ENCODE measurements at places on chromosomes 3 and 15.

DNA sequence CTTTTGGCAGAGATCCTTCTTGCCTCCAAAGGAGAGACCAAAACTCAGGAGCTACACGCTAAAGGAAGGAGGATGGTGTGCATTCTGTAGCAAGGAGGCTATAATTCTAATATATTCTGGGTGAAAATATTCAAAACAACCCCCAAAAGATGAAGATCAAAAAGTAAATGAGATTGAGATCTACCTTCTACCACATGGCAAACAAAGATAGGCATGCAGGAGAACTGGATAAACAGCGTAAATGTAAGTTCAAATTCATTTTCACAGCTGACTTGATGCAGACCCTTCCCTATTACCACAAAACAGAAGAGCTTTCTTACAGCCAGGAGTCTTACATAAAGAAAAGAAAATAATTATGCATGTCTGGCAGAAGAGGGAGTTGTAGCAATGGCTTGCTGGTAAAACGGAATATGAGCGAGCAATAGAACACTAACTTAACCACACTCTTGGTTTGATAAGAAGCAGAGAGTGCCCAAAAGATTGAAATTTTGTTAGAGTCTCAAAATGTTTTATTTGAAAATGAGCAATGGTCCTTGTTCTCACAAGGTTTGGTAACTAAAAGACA lies 272.7 kb downstream of the MECOM start:
- DNase-seq, result no peak

DNA sequence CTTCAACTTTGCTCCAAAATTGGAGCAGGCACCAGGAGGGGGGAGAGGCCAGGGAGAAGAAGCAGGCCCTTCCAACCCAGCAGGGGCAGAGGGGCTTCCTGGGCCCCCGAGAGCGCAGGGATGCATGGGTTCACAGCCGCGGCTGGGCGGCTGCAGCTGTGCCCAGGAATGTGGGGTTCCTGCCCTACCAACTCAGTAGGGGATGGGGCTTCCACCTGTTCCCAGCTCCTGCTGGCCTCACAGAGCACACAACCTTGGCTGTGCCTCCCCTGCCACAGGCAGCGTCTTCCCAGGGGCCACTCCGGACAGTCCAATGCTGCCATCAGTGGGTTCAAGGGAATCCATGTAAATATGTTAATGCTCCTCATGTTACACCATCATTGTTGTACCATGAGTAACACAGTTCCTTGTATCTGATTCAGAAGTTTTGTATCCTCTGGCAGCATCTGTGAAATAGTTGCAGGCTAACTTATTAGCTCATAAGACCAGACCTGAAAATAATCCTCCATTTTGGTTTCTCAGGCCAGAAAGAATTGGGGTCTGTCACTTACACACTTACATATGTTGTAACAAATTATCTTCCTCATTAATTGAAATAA lies 12.1 kb upstream of the SIAH2 start:
- no peak for DNase-seq

- DNase-seq, result no peak
Observed at GRCh38 chr15:79529157-79529785, 97.1 kb downstream of the MINAR1 start.

DNA sequence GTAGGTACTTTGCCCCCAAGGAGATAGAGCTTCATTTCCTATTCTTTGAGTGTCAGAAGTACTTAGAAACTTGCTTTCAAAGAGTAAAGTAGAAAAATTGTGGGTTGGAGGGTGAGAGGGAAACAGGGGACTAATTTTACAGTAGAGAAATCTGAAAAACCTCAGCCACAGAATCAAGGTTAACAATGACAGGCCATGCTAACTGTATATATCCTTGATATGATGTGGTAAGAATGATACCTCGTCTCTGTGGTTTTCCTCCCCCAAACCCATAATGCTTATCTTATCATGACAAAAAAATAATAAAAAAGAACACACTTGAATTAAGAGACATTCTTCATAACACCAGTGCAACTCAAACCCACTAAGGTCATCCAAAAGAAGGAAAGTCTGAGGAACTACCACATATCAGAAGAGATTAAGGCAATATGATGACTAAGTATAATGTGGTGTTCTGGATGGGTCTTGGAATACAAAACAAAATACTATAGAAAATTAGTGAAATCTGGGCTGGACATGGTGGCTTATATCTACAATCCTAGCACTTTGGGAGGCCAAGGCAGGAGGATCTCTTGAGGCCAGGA lies 360.4 kb downstream of the ULK4 start:
- DNase-seq, result no peak

DNA sequence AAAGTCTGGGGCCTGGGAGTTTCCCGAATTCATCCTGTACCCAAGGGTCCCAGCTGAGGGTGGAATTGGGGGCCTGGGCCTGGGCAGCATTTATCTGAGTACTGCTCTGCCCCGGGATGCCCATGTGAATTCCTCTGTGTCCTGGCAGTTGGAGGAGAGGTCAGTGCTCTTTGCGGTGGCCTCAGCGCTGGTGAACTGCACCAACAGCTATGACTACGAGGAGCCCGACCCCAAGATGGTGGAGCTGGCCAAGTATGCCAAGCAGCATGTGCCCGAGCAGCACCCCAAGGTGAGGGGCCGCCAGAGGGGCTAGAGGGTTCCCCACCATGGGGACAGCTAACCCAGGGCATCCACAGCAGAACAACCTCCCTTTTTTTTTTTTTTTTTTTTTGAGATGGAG lies 6.2 kb upstream of the RCCD1 start:
- no peak for DNase-seq

DNA sequence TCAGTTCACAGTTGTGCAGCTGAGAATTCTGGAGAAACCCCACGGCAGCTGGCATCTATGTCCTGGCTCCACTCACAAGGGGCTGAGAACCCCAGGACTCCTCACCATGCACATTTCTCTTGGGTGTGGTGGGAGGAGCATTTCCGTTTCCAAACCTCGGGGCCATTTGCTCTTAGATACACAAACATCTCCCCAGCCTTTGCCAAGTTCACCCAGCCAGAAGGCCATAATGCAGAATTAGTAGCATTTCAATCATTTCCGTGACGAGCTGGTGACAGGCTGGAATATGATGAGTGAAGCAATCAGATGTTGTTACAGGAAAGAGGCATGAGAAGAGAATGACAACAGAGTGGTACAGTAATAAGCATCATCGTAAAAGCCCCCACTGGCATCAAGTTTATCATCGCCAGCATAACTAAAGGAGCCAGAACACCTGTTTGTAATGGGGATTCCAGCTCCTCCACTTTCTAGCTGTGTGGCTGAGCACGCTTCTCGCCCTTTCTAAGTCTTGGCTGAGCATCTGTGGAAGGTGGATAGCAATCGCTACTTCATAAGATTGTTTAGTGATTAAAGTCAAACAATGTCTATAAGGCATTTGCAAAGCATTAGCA lies 82.0 kb downstream of the LIPC start:
- no peak for DNase-seq

DNA sequence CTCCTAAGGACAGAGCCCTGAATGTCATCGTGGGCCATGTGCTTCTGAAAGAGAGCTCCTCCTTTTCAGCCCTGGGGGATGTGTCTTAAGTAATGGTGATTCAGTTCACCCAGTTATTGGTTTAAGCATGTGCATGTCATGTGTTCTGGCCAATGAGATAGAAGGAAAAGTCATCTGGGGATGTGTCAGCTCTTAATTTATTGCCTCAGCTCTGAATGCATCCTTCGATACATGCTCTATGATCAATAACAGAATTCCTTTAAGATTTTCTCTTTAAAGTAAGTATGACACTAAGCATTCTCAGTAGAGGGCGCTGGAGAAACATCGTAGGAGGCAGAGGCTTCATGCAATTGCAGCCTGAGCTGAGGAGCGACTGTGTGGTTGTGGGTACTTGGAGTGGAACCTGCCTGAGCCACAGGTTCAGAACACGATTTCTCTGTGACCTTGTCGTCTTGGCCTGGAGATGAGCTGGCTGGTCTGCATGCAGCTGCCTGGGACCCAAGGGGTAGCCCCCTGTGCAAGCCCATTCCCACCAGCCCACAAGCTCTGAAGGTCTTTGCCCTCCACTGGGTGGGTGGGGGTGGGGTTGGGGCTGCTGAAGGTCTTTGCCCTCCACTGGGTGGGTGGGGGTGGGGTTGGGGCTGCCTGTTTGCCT lies 69.5 kb downstream of the C3orf38 start:
- peak; percentile 70 for DNase-seq

GRCh38 chr3:179376474-179376873 lies 29.0 kb downstream of the MFN1 start:
- DNase-seq, result no peak

DNA sequence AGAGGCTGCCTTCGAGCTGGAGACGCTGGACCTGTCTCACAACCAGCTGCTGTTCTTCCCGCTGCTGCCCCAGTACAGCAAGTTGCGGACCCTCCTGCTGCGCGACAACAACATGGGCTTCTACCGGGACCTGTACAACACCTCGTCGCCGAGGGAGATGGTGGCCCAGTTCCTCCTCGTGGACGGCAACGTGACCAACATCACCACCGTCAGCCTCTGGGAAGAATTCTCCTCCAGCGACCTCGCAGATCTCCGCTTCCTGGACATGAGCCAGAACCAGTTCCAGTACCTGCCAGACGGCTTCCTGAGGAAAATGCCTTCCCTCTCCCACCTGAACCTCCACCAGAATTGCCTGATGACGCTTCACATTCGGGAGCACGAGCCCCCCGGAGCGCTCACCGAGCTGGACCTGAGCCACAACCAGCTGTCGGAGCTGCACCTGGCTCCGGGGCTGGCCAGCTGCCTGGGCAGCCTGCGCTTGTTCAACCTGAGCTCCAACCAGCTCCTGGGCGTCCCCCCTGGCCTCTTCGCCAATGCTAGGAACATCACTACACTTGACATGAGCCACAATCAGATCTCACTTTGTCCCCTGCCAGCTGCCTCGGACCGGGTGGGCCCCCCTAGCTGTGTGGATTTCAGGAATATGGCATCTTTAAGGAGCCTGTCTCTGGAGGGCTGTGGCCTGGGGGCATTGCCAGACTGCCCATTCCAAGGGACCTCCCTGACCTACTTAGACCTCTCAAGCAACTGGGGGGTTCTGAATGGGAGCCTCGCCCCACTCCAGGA lies 21.1 kb downstream of the NRROS start:
- DNase-seq, result no peak

DNA sequence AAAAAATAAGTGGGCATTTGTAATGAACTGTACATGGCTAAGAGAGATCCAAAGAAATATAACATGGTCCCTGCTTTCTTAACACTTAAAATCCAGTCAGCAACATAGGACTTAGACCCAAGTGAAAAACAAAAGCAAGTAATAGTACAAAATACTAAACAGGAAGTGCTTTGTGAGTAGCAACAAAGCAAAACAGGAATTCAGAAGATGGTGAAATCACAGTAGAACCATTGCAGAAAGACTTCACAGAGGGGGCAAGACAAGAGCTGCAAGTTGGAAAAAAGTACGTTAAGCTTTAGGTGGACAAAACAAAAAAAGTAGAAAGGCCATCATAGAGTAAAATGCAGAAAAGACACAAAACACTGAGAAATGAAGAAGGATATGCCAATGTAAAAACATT lies 116.0 kb downstream of the TBC1D5 start:
- no peak for DNase-seq

- no peak for DNase-seq
Observed at GRCh38 chr3:196931828-196932587, 10.3 kb downstream of the NCBP2 start.
